ENCODE measurements at places on chromosomes 1 and 21. TPM values are rescaled to one million over a fixed set of nuclear protein-coding genes. Genes with fewer than 3 reads are reported as not detected.

SLFNL1 gene
- 0.07 TPM for total RNA-seq

GRCh38 chr1:39103328-39104157, 77.4 kb downstream of the NDUFS5 start:
- DNase-seq: no peak

DNA sequence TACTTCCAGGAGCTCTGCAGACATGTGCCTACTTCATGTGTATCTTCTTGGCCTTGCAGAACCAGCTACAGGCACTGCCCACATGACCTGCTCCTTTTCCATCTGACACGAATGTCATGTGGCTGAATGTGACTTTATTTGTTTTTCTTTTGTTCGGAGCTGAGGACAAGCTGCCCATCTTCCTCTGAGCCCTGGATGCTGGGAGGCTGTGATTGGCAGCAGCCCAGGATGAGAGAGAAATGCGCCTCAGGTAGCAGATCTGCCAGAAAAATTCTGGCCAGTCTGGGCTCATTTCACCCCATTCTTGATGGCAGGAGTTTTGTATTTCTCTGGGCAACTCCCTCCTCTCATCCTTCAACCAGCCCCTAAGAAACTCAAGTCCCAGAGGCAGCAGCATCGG, 372.0 kb downstream of the RPS6KC1 start:
- no peak for DNase-seq

DNA sequence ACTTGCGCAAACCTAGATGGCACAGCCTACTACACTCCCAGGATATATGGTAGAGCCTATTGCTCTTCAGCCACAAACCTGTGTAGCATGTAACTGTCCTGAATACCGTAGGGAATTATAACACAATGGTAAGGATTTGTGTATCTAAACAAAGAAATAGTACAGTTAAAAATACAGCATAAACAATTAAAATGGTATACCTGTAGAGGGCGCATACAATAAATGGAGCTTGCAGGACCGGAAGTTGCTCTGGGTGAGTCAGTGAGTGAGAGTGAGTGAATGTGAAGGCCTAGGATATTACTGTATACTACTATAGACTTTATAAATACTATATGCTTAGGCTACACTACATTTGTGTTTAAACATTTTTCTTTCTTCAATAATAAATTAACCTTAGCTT, 99.3 kb downstream of the PLD5 start:
- peak; percentile 10 for DNase-seq

DNA sequence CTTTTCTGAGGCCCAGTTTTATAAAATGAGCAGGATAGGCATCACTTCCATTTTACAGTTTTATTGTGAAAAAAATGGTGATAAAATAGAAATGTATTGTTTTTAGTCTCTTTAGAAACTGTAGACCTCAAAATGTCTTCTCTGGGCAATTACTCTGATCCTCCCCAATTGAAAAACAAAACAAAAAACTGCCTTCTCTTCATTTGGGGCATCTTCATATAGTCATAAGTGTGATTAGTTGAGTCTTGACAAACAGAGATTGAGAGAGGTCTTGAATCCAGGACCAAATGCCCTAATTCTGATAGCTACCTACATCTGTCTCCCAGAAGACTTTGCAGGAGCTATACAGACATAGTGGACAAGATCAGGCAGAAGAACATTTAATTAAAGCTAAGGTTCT, 62.9 kb downstream of the LRRC8C start:
- DNase-seq: no peak
